Upper lobe of left lung (tissue), 6 donors: ENCODE measurements at places on chromosomes 6 and 20.

DNA sequence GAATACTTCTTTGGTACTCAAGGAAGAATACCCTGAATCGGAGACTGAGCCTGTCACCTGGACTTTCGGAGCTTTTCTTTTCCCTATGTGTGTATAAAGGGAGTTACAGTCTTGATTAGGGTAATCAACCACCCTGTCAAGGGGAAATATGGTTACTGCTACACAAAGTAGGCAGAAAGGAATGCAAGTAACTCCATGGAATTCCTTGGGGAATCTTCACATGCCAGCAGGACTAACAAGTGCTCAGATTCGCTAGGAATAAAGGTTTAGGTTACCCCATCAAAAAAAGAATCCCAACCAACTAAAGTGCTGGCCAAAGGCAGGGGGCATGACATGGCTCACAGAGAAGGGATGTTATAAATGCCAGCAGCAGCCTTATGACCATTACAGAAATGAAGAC, 10.4 kb downstream of the KCNS1 start:
- DNase-seq, result no peak

GRCh38 chr6:168778201-168778600, 337.2 kb downstream of the SMOC2 start:
- no peak for DNase-seq

DNA sequence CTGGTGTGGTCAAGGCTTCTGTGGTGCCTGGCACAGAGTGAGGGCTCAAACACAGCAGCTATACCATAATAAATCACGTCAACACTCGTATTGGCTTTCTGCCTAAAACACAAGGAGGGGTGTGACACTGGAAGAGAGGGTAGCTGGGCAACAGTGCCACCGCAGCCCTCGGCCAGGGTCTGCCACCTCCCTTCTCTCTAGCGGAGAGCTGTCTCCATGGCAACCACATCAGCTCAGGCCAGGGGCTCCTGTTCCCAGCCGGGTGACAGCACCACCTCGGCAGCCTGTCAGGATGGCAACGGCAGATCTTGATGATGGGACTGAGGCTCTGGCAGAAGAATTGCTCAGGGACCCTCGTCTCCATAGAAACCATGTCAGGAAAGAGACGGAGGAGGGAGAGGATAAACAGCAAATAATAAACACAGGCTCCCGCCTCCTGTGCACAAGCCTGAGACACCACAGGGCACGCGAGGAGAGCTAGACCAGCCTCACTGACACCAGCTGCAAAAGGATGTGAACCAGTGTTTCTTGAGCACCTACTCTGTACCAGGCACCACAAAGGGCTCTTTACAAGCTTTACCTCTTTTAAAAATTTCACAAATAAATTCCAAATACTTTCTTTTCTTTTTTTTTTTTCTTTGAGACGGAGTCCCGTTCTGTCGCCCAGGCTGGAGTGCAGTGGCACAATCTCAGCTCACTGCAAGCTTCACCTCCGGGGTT, 50.4 kb upstream of the TLDC2 start:
- DNase-seq, result no peak

GRCh38 chr6:8139451-8139850, 37.1 kb upstream of the EEF1E1 start:
- DNase-seq, result no peak

GRCh38 chr6:45487645-45488044, 109.9 kb upstream of the SUPT3H start:
- DNase-seq, result no peak
